NCI-H446 (cell line): ENCODE measurements at places on chromosomes 6 and 20.

- no peak for DNase-seq
Measured at GRCh38 chr20:34190262-34190661, 51.0 kb upstream of the ASIP start.

DNA sequence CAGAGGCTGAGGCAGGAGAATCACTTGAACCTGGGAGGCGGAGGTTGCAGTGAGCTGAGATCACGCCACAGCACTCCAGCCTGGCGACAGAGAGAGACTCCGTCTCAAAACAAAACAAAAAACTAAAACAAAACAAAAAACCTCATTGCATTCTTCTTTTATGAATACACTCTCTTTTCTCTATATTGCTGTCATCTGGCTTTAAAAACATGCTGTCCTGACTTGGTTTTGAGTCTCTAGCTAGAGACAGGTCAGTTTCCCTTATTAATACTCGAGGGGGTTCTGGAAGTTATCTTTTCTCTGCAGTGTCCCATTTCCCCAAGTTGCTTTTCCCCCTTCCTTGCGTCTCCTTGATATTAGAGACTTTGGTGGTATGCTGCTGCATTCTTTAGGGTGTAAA, 50.9 kb downstream of the RIOK1 start:
- DNase-seq: no peak

GRCh38 chr20:58715391-58715800, 22.8 kb downstream of the NPEPL1 start:
- DNase-seq: no peak

DNA sequence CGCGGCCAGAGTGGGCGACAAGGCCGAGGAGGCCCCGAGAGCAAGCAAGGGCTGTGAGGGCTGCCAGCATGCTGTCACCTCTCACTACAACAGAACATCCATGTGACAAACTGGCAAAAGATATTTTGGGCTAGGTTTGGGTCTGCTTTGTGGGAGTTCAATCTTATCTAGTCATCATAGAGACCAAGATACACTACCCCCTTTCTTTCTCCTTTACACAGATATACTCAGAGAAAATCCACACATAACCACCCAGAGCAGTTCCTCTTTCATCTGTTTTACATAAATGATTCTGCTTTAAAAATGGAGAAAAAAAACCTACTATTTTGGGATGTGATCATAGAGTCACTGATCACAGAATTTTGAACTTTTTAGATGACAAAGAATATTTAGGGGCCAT, 16.8 kb downstream of the SOX4 start:
- no peak for DNase-seq

DNA sequence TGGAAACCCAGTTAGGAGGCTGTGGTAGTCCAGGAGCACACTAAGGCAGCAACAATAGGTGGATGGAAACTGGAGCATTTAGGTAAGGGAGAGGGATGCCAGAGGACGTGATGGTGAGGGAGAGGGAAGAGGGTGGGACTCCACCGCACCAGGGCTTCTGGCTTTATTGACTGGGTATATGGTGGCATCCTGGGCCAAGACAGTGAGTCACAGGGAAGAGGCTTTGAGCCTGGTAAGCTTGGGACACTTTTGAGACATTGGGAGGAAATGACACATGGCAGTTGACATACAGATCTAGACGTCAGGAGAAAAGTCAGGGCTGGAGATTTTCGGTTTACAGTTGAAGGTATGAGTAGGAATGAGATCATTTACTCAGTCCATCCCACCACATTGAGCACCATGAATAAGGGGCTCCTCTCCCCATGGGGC, 14.9 kb downstream of the NT5E start:
- no peak for DNase-seq

DNA sequence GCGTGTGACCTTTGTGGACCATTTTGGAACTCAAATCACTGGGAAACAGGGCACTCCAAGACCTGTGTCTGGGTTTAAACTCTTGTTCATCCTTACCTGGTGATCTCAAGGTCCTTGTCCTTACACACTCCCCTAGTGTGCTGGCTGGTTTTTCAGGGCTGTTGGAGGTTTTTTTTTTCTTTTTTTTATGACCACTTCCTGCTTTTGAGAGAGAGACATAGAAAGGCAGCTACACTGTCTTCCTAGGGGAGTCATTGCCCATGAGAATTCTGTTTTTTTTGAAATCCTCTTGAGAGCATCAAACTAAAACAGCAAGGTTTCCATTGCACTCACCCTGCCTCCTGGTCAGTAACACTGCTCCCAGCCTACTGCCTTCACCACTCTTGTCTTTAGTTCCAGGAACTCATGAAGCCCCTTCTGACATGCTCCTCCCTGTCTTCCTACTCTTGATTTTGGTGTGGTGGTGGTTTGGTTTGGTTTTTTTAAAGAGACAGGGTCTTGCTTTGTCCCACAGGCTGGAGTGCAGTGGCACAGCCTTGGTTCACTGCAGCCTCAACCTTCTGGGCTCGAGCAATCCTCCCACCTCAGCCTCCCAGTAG, 28.6 kb downstream of the PRPH2 start:
- DNase-seq: no peak

DNA sequence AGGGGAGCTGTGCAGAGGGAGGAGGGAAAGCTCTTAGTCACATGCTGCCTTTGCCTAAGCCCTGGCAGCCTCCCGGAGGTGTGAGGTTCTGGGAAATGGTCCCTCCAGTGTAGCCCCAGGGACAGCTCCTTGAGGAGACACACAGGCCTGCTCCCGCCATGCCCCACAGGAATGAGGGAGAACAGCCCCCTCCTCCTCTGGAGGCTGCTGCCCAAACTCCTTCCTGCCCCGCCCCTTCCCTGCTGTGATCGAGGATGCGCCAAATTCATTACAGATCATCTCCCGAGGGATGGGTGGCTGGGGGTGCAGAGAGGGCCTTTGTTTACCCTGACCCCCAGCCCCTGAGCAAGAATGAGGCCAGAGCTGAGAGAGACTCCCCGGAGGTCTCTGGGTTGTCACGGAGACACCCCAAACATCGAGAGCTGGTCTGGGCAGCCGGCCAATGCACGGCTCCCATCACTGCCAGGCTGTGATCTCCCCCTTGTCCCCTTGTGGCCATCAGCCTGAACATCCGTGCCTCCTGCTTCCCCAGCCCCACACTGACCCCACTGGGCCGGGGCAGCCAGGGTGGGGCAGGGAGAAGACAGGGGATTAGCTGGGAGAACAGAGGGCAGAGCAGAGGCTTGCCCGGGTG, 8.4 kb downstream of the CYP21A2 start:
- no peak for DNase-seq

DNA sequence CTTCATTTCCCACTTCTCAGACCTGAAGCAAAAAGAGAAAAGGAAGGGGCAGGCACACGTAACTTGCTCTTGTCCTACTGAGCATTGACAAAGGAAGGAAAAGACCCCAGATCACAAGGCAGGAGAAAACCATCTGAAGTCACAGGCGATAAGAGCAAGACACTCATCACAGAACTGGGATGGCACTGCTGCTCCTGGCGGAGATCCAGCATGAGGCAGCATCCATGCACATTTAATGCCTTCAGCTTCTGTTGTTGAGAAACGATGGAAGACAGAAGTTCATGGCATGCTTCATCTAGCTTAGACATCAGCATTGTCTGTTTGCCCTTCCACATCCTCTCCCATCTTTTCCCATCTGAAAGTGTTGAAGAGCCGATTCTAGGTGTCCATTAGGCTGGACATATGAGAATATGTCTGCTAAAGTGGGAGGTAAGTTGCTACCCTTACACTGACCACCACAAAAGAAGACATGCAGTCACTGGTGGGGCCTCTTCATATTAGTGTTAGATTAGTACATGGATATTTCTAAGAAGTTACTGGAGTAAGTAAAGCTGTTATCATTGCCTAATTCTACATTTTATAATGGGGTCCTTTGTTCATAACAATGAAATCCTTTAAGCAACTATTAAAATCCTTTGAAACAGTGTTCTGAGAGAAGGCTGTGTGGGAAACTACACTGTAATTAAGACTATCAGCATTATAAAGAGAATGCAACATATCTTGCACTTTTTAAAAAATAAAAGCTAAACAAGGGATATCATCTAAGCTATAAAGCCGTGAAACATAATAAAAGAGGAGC, 618.5 kb downstream of the C6orf118 start:
- DNase-seq: peak; percentile 11

- no peak for DNase-seq
Measured at GRCh38 chr6:84791233-84791632, 26.8 kb upstream of the TBX18 start.

DNA sequence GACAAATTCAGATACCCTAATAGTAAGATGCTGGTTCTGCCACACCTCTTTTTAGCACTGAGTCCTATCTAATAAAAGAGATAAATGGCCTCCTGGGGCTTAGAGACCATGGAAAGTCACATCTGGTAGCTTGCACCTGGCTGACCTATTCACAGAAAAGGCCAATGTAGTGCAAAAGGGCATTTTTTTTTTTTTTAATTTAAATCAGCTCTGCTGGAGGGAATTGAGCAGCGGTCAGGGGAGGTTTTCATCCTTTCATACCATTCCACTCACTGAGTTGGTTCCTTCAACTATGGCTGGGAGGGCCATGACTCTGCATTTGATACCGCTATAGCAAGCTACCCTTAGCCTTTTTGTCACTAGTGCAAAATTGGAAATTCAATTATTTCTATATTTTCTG, 20.1 kb upstream of the HS3ST5 start:
- DNase-seq: no peak

DNA sequence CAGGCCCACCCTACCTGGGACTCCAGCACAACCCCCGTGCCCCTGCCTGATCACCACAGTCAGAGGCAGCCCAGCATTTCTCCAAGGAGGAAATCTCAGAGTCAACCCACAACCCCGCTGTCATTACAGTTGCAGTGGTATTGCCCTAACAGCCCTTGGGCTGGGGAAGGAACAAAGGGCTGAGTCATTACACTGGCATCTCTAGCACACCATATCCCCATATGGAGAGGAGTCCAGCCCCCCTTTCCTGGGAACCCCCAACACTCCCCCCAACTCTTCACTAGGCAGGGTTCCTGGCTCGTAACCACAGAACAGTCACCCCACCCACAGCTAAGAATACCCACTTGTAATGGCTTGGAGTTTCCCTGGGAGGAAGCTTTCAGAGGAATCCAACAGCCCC, 149.4 kb upstream of the OGFRL1 start:
- no peak for DNase-seq

GRCh38 chr20:60249436-60249835, 291.2 kb downstream of the CDH26 start:
- no peak for DNase-seq
